ENCODE measurements at places on chromosomes 6 and 20.
A peak's percentile ranks its signal among the peaks of the same experiment; 100 is the strongest.

GRCh38 chr6:22632581-22633145 lies 63.3 kb downstream of the HDGFL1 start:
- DNase-seq = no peak

GRCh38 chr6:31546339-31546957 lies at the start of gene ATP6V1G2:
TSS of gene ATP6V1G2 (minus strand) at chr6:31546608. CDS start at chr6:31546559, 49 bp downstream.
- DNase-seq = peak; percentile 98

DNA sequence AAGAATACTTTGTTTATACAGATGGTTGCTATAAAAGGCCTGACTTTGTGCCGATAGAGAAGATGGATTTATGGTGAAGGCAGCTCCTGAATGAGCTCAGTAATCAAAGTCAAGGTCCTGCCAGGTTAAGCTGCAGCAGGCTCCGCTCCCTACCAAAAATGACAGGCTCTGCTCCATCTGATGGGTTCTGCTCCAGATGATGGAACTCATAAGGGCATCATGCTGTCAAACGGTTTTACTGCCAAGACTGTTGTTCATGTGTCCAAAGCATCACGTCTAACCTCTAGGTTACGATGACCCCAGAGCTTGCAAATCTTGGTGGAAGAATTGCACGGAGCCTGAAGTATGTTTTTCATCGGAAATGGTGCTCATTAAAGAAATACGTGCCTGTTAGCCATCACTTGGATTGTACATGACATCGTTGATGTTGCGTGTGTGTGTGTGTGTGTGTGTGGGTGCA lies 19.2 kb upstream of the PTGIS start:
- no peak for DNase-seq

GRCh38 chr6:144155529-144155928 lies 5.2 kb downstream of the STX11 start:
- no peak for DNase-seq

DNA sequence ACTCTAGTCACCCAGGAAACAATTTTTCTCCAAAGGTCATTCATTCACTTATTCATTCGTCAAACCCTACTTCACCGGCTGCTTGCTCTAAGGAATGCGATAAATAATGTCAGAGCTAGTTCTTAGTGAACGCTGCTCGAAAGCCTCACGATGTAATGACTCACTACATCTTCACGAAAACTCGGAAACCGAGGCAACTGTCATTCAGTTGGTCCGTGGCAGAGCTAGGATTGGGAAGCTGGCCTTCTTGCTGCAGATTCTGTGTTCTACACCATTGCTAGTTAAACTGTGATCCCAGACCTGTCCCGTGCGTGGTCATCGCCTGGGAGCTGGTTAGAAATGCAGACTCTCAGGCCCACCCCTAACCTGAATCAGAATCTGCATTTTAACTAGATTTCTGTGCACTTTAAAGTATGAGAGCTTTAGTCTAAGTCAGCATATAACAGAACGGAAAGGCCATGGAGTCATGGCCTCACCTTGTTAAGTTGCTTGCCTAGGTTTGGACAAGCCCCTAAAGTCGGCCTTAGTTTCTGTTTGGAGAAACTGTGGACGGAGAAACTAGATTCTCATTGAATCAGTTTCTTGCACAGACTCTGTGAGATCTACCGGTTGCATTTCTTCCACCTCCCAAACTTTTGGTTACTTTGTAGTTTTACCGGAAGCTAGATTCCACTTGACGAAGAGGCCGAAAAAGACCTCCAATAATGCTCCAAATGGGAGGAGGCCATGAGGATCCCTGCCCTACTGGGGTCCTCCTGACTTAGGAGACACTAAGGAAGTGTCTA lies 651 bp upstream of the CCND3 start:
- DNase-seq = peak; percentile 85

GRCh38 chr6:107666981-107667601 lies 157.0 kb downstream of the SCML4 start:
- DNase-seq = peak; percentile 36

- no peak for DNase-seq
Measured at GRCh38 chr20:40688129-40689099, 622 bp downstream of the MAFB start.

GRCh38 chr20:60046011-60046413 lies 87.8 kb downstream of the CDH26 start:
- DNase-seq = no peak

DNA sequence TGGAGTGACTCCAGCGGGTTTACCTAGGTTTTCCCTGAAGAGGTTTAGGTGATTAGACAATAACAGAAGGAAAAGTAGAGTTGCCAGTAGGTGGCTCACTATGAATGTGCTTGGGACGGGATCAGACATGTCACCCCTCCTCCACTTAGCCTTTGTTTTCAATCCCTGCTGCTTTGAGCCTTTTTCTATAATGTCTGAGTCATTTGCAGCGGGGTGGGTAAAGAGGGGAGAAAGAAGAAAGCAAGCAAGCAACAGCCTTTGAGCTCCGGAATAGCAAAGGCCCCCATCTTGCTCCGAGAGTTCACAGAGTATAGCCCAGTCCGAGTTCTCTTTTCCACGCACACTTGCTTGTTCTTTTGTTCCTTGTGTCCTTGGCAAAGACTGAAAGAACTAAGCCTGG lies 129.1 kb downstream of the PACRG start:
- peak; percentile 87 for DNase-seq

- DNase-seq = no peak
Measured at GRCh38 chr6:12459945-12460661, 169.9 kb downstream of the EDN1 start.

DNA sequence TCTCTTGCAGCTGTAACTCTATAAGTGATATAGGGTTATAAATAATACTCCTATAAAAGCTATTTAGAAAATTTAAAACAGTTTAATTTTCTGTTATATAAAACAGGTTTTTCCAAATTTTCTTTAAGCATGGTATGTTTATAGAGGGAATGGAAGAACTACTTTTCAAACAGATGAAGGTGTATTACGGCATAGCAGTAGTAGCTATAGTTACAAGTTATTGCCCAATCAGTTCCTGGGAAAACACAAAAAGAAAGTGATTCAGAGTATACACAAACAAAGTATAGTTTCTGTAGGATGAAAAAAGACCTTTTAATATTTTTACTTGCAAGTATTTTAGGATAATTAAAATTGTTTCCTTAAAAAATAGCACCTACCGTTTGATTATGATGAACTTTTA lies 9.8 kb downstream of the SLC17A5 start:
- no peak for DNase-seq

DNA sequence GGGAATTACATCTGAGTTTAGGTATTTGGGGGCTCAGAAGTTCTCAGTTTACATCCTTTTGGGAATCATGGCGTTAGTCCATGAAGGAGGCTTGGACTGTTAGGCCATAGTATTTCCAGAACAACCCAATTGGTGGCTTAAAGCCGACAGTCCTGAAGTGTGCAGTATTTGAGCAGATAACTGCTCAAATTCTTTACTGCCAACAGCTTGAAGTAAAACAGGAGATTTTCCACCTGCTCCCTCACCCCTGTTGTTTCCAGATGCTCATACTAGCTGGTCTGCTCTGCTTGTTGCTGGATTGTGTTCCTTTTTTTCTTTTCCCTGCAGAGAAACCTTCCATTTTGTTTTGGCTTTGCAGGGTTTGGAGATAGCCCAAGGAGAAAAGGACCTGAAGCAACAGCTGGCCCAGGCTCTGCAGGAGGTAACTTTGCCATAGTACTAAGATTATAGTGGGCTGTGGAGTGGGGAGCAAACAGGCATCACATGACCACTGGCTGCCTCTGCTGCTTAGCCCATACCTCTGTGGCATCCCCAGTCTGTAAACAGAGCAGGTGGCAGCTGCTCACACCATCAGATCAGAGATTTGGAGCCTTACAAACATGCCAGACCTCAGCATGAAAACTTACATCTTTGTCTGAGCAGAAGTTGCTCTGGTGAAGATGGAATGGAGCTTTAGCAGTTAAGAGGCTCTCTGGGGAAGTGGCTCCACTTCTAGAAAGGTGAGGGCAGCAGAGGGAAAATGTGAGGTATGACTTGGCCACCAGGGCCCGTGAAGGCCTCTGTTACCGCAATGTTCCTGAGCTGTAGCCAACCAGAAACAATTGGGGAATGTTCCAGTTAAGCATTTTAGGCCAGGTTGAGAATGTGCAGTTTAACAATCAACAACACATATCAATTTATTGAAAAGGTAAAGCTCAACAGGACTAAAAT lies 17.6 kb downstream of the RNF8 start:
- DNase-seq = no peak

GRCh38 chr20:41306061-41306727 lies 11.3 kb downstream of the ZHX3 start:
- no peak for DNase-seq

GRCh38 chr6:121651420-121651819 lies 216.0 kb downstream of the GJA1 start:
- DNase-seq = no peak

DNA sequence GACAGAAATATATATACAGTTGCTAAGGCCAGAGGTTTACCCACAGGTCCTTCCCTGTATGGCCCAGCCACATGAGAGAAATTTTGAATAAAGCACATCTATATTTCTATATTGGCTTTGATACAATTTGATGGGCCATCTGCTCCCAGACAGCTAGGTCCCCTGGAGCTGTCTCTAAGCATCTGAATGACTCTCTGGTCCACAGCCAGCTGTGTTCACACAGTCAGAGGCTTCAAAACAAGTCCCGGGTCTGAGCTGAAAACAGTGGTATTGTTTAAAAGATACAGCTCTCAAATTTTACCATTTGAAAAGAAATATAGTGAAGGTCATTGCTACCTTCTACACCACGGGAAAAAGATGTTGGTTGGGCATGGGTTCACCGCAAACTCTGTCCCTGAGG lies 161.1 kb downstream of the SLC35B3 start:
- no peak for DNase-seq

- peak; percentile 91 for DNase-seq
Measured at GRCh38 chr6:56246881-56247653, at the start of gene COL21A1. TSS of gene COL21A1 (minus strand) at chr6:56247580. CDS start at chr6:56182618, 64,962 bp downstream.

DNA sequence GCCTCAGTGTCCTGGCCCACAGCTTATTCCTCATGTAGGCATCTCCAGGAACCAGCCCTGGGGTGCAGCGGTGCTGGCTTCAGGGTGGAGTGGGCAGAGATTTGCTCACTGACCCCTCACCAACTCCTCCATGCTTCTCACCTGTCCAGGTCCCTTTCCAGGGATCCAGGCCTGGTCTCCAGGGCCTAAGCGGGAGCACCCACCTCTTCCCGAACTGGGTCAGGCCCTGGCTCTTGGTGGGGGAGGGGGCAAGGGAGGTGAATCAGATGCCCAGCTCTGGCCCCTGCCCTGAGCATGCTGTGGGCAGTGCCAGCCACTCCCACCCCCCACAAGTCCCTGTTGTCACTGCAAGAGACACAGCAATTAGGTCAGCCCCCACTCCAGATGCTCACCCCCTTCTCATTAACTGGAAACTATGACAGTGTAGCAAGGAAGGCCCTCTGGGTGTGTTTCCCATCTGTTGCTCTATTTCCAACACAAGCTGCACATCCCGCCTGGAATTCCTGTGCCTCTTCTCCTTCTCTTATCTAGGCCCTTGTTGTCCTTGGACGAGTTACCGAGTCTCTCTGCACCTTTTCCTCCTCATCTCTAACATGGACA lies 37.0 kb downstream of the MDFI start:
- no peak for DNase-seq

GRCh38 chr6:17268114-17268513 lies 13.0 kb upstream of the RBM24 start:
- DNase-seq = peak; percentile 15

DNA sequence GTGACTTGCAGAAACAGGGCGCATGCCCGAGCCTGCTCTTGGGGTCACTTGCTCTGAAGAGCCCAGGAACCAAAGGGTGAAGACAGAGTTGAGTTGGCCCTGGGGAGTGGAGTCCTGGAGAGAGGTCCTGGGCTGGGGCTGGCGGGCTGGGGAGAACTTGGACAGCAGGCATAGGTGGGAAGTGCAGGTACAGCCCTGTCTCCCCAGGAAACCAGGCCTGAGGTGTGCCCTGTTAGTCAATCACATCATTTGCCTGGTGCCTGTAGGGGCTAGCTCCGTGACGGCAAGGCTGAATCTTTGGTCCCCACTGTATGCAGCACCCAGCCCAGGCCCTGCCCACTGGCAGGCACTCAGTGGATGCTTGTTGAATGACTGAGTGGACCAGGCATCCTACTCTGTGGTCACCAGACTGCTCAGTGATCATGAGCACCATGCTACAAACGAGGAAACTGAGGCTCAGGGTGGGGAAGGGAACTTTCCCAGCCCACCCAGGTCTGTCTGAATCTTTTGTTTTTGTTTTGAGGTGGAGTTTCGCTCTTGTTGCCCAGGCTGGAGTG lies 15.6 kb upstream of the NOL4L start:
- DNase-seq = no peak

All from DMS53 (cell line).